ENCODE measurements at places on chromosomes 3 and 15.
A peak's percentile ranks its signal among the peaks of the same experiment; 100 is the strongest.

DNA sequence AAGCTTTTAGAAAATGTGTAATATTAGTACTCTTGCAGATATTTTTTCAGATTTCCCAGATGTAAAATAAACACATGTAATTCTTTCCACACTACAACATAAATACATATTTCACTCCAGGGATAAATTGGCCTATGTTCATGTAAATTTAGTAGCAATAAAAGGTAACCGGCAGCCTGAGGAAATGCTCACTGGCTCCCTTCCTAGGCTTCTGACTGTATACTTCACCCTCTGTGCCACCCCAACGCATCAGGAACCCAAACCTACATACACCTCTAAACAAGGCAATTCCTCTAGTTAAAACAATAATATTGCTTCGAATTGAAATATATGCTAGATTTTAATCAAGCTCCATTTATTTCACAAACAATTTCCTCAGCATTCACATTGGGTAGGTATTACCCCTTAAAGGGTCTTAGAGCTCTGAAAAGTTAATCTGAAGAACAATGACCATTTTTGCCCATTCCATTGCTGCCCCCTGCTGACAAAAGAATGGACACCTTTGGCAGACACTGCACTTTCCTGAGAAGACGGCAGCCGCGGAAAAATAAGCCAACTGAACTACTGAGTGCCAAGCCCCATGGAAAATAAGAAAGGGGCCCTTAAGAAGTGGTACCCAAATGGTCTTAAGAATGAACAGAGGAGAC, 212.5 kb downstream of the OSBPL10 start:
- peak; percentile 56 for DNase-seq

DNA sequence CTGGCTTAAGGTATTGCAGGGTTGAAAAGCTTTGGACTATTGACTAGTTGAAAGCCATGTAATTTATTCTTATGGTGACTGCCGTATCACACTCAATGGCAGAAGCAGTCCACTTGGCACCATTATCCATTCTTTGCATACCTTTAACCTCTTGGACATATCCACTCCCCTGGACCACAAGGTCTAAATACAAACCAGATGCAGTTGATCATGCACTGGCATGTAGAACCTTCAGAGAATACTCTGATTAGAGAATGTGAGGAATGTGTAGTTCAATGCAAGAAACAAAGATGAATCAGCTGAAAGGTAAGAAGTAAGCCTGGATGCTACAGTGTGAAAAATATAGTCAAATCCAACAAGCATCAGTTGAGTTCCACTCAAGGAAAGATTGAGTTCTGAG, 93.1 kb downstream of the FRMD5 start:
- DNase-seq = no peak

GRCh38 chr3:117964814-117965213, 1069.8 kb downstream of the IGSF11 start:
- no peak for DNase-seq

DNA sequence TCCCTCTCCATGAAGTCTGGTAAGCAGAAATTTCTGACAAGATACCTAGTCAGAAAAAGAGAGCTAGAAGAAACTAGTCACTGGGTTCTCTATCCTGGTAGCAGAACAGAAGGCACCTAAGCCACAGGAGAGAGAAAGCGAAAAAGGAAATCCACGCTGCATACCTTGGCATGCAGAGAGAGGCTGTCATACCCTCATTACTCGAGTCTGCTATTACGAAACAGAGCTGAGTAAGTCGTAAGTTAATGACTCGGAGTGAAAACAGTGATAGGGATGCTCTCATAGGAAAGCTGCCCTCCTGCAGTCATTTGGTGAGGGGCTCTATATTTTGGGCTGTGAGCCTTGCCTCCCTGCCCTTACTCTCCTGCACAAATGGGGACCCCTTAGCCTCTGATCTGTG, 16.2 kb downstream of the CLRN1 start:
- no peak for DNase-seq

- no peak for DNase-seq
Measured at GRCh38 chr3:160860346-160860745, 104.3 kb downstream of the PPM1L start.

DNA sequence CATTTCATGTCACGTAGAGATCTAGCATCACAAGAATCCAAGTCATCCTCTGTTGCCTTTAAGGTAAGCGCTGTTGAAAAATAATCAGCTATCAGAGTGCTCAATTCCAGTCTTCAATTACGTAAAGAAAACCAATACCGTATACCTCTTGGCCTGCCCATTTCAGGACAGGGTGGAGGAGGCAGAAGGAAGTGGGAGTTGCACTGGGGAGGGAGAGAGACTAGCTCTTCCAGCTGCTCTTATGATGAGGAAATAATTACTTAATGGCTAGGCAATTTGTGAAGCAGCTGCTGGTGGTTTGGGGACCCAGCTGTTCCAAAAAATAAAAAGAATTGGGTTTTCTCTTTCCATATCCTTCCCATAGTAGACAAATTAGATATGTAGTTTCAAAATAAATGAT, 365.8 kb upstream of the MCTP2 start:
- DNase-seq = no peak

GRCh38 chr3:185423178-185423577, 60.2 kb downstream of the MAP3K13 start:
- DNase-seq = no peak

DNA sequence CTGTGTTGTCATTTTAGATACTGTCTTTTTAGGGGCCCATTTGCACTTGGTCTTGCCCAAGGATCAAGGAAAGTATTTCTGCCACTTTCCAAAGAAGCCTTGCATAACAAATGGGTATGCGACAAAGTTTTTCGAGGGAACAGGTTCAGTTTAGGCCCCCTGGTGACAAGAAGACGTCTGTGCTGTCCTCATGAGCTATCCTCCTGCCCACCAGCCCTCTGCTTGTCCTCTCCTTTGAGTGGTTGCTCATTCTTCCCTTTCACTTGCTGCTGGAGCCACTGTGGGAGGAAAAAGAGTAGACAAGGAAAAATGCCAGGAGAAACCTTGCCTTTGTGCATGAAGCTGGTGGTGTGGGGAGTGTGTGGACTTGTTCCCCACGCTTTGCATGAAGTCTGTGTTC, 171.9 kb downstream of the CACNA2D3 start:
- peak; percentile 63 for DNase-seq

GRCh38 chr3:135918600-135918999, 46.9 kb upstream of the PPP2R3A start:
- peak; percentile 59 for DNase-seq

- no peak for DNase-seq
Measured at GRCh38 chr15:35980719-35981118, 434.8 kb upstream of the DPH6 start.

DNA sequence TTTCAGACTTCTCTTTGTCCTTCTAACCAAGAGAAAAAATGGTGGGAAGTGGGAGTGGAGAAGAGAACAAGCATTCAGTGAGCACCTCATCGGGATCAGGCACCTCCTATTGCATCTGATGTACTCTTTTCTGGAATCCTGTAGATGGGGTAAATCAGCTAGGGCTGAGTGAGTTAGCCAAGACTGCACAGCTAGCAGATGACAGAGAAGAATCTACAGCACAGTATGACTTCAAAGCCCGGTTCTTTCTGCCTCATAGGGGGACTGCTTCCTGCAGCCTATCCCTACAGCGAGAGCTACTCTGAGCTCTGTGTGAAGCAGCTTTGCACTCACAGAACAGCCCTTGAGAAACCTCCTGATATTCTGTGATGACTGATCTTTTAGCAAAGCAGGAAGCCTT, 275.2 kb upstream of the MEIS2 start:
- peak; percentile 8 for DNase-seq
